Left lobe of liver (tissue), 2 donors: ENCODE measurements at places on chromosomes 16 and 17.

GRCh38 chr17:70120425-70120824 lies 45.4 kb downstream of the KCNJ16 start:
- no peak for DNase-seq

GRCh38 chr16:46822270-46822669 lies 8.7 kb downstream of the C16orf87 start:
- DNase-seq = no peak

DNA sequence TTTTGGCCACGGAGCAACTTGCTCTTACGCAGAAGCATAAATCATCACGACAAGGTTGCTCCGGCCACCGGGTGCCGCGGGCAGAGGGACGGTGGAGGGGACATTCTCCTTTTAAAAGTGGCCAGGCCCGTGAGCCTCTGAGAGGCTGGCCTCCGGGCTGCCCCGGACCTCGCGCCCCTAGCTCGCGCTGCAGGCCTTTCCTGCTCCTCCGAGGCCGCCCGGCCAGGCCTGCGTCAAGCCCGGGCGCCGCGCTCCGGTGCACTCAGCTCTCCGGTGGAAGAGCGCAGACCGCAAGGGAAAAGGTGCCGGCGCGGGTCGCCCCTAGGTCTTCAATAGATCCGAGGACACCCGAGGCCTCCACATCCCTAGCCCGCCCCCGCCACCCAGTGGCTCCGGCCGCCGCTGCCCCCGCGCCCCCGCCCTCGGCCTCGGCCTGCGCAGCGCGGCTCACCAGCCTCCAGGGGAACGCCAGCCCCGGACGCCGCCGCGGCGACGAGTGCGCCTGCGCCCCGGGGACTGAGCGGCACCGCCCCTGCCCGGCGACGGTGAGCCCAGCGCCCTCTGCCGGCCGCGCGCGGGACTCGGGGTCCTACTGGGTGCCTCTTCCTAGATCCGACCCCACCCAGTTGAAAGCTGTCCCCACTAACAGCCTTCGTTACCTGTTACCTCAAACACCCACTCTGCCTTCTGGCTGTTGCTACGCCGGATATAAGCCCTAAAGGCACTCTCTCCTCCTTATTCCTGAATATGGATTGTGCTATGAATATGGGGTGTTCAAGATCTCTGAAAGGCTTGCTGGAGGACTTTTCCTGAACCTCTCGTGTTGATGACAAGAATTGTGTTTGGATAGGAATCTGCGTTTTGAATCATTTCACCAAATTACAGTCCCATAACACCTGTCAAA lies at the start of gene LYRM9:
Gene LYRM9 (minus strand): TSS at position 500 of the 904 bp plus-strand sequence. CDS start 10,671 bp downstream, outside the sequence.
- DNase-seq = peak; percentile 94

DNA sequence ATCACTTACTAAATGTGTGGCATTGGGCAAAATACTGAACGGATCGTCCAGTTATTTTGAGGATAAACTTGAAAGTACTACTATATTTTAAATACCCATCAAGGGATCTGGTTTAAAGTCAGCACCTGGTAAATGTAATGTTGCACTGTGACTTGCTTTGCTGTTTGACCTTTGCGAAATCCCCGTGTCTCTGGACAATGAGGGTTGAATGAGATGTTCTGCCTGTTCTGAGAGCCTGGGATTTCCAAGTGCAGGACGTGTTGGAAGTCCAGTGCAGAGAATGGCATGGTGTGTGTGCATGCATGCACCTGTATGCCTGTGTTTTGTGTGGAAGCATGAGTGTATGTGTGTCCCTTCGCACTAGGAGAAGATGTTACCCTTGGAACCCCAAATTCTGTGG lies 106.6 kb downstream of the N4BP1 start:
- DNase-seq = peak; percentile 32

DNA sequence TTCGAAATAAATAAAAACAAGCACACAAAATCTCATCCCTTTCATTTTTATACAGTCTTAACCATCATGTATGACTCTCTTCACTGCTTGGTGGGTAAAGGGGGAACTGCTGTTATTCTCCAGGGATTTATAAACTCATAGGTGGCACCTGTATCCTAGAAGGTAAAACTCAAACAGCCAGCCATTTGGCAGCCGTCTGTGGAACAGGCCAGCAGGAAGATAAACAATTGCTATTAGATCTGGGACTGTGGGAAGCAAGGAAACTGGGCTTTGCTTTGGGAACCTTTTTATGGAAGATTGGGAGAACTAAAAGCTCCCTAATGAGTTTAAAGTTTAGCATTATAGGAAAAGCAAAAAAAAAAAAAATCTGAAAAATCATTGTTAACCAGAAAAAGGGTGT lies 126.0 kb downstream of the TANGO6 start:
- no peak for DNase-seq

DNA sequence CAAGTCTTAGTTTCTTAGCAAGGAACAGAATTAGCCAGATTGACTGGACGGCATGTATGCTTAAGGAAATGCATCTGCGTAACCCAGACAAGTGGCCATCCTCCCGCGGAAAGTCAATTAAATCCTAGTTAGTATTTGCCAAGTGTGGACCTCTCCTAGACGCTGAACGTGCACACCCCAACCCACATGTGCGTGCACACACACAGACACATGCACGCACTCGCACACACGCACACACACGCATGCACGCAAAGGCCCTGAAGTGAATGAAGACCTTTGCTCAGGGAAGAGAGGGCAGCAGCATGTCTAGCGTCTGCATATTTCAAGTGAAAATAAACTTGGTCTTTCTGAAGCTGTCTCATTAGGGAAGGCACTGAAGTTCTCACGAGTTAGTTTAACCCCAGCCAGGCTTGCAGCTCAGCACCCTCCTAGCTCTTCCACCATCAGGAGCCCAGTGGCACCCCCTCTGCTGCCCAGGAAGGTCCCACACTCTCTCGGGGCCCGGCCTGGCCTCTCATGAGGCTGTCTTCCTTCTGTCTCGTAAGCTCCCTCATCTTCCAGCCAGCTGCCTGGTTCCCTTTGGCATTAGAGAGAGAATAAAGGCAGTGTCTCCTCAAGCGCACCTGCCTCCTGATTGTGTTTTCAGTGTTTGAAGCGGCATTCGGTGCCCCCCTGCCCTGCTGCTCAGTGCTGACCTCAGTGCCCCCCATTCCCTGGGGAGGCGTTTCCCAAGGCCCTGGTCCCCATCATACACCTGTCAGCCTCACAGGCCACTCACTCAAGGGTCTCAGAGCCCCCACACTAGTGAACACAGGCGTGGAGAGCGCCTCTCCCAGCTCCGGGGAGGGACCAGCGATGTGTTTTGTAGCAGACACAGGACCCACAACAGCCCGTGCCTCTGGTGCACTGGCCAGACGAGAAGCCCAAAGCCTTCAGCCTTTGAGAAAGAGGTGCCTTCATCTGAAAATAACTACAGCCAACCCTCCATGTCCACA lies 52.2 kb upstream of the CHMP6 start:
- no peak for DNase-seq
